Retinal pigment epithelial cell (primary cell): ENCODE measurements at places on chromosomes 5 and 9.

GRCh38 chr9:93473411-93473810 lies 20.0 kb upstream of the FAM120AOS start:
- no peak for DNase-seq

DNA sequence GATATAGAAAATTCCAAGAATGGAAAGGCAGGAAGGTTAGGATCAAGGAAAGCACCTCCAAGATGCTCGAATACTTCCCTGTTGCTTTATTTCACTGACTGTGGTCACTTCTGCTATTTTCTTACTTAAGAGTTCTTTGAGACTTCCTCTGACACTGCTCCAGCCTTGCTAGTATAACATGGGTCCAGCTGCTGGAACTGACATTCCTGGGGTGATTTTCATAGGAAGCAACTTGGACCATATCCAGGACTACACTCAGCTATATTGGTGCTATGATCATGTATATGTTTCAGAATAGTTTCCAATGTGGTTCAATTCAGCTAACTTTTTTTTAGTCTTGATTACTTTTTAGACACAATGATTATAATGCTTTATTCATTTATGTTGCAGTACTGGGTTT lies 81.6 kb upstream of the CKMT2 start:
- DNase-seq: no peak

DNA sequence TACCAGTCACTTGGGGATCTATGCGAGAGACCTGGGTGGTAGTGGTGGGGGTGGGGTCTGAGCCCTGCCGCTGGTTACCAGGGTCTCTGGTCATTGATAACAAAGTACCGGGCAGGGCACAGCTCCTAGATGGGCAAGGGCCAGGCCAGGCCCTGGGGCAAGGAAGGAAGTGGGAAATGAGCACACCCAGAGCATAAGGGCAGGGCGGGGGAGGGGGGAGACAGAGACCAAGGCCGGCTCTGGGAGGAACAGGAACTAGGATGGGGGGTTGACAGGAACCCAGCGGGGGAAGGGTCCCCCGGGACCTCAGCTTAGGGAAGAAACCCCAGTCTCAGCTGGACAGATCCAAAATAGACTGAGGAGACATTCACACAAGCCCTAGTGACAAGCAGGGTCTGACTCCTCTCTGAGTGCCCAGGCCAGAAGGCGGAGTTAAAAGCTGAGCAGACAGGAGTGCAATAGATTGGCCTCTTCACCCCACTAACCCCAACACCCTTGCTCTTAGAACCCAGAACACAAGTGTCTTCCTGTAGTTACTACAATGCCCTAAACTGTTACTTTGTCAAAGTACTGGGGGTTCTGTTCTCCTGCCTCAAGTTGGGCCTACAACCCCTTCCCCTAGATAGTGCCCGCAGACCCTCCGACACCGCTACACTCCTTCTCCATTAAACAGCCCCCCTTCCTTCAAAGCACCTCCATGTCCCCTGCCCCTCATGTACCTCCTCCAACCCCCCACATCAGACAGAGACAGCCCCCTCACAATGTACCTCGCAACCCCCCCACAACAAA lies 628 bp downstream of the ATOSB start:
- no peak for DNase-seq

- no peak for DNase-seq
Measured at GRCh38 chr9:115015018-115015635, 84.7 kb upstream of the TNFSF8 start.

DNA sequence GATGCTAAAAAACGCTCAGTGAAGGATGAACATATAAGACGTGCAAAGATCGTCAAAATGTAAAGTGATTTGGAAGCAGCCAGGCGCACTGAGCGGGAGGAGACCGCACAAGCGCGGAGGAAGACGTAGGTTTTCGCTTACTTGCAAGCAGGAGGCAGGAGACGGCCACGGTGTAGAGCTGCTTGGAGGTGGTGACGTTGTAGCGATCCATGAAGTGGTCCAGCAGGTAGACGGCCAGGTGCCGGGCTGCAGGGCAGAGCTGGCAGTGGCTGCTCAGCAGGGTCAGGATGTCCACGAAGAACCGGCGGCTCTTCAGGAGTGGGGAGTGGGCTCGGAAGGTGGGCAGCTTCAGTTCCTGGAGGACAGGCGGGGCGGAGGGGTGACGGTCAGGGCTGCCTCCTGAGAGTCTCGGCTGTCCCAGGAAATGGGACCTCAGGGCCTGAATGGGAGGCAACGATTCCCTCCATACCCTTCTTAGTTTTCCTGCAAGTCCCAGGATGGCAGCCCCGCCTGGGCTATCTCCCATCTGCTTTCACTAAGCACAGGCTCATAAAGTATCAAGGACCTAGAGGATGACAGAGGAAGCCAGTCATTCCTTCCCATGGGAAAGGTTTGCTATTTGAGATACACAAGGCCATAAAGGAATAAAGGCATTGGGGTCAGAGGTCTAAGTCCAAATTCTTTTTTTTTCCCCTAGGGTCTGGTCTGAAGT lies 31.8 kb downstream of the CCNJL start:
- DNase-seq: no peak

DNA sequence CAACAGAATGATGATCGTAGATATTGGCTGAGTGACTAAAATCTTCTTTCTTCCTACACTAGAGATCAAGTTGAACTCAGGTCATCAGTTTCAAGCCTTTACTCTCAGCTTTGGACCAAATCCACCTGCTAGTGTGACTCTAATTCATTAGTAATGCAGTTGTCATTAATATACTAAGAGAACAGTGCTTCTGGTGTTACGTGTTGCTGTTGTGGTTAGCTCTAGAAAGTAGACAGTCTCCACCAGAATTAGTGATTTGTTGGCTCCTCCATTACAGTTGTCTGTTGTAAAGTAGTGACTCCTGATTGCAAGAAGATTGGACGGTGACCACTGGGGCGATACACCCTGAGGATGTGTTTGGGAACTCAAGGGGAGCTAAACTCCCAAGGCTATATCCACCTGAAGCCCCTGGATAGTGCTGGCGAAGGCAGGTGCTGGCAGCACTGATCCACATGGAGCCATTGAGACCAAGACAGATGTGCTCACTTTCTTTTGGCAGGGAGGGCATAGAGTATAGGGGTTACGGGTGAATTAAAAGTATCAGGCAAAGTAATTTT lies 3.1 kb downstream of the CAMK4 start:
- no peak for DNase-seq

- DNase-seq: no peak
Measured at GRCh38 chr5:4023091-4023752, 427.6 kb downstream of the IRX1 start.

DNA sequence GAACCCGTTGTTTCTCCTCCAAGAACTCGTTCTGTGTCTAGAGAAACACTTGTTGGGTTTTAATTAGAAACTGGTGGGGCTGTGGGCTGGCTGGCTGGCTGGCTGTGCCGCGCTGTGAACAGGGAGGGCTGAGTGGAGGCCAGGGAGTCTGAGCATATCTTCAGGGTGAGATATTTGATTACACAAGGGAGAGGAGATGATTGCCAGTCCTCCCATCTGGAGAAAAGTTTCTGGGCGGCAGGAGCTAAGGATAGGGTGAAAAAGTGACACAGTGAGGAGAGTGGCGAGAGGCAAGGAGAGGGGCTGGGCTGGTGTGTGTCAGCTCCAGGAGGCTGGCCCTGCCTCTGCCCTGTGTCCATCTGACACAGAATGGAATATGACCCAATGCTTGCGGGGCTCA lies 63.0 kb downstream of the GDNF start:
- no peak for DNase-seq

DNA sequence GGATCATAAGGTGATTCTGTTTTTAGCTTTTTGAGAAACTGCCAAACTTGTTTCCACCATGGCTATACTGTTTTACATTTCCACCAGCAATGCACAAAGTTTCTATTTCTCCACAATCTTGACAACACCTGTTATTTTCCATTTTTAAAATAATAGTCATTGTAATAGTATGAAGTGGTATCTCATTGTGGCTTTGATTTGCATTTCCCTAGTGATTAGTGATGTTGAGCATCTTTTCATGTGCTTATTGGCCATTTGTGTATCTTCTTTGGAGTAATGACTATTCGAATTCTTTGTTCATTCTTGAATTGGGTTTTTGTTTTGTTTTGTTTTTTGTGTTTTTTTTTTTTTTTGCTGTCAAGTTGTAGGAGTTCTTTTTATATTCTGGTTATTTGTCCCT lies 4.9 kb downstream of the GARNL3 start:
- DNase-seq: no peak

- DNase-seq: no peak
Measured at GRCh38 chr9:121267689-121268597, at the start of gene GSN. Gene GSN, plus strand, starts transcription at chr9:121268162. Its CDS starts 33,810 bp downstream, at chr9:121301972.

- no peak for DNase-seq
Measured at GRCh38 chr9:99868845-99869244, 37.6 kb upstream of the STX17 start.

- no peak for DNase-seq
Measured at GRCh38 chr9:27165068-27165467, 56.0 kb downstream of the TEK start.

DNA sequence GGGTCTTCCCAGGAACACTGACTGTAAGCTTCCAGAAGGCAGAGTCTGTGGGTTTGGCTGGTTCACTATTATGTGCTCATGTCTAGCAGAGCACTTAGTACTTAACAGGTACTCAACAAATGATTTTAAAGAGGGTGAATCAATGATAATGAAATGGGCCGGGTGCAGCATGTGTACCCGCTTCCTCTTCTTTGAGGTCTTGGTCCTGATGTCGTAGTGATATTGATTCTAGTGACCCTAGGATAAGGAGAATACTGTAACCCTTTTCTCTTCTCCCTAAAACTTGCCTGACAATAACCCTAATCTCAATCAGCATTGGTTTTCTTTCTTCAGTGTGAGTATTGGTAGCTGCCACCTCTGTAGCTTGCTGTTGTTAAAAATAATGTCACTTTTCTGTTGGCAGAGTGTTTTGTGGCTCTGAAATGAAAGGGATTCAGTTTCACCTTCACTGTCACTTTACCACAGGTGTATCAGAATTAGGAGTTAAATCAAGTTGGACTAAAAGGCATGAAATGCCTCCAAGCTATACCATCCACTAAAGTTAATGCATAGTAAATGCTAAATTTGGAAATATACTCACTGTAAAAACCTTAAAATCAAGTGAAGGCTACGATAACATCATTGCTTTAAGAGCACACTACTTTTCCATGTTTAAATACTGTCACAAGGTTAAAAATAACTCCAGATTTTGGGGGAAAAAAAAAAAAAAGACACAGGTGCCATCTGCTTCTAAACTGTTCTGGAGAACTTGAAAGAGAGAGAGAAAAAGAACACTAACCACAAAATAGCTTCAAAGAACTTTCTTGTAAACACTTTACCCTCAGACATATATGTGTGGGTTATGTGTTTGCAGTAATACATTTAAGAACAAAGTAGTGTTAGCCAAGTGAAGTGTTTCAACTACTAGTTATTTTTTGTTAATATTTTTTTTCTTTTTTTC lies 6.0 kb downstream of the CAMK4 start:
- no peak for DNase-seq

DNA sequence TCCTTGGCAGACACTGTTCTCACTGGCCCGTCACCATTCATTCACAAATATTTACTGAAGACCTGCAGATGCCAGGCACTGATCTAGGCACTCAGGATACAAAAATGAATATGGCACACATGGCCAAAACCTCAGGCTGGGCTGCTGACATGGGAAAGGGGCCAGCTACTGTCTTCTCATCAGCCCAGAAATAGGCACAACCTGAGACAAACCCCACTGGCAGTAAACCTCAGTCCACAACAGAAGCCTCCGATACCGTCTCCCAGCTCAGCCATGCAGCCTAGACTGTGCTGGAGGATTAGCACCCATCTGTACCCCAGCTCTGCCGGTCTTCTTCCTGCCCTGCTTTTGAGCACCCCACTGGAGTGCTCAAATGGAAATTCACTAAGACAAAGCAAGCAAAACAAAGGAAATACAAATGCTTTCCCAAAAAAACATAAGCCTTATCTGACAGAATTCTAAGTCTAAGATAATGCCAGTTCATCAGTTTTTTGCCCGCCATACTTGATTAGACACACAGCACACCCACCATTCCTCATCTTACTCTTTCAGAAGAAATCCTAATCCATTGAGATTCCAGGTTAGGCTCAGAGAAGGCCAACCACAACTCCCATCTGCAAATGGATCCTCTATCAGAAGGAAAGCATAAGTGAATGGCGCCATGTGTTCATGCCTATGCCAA lies 8.2 kb downstream of the P4HA2 start:
- no peak for DNase-seq

DNA sequence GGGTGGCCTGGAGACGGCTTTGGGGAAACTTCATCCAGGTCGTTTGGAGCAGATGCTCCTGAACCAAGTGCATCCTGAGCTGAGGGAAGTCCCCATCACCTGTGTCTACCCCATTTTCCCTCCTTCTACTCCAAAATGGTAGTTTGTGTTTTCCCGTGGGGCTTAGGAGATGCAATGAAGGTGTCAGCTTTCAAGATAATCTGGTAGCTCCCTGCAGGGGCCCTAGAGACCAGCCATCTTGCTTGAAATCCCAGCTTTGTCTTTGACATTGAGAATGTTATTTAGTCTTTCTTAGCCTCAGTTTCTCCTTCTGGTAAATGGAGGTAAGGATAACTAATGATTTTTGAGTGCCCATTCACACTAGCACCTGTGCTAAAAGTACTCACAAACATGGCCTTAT lies 77.4 kb downstream of the WWC1 start:
- DNase-seq: no peak

DNA sequence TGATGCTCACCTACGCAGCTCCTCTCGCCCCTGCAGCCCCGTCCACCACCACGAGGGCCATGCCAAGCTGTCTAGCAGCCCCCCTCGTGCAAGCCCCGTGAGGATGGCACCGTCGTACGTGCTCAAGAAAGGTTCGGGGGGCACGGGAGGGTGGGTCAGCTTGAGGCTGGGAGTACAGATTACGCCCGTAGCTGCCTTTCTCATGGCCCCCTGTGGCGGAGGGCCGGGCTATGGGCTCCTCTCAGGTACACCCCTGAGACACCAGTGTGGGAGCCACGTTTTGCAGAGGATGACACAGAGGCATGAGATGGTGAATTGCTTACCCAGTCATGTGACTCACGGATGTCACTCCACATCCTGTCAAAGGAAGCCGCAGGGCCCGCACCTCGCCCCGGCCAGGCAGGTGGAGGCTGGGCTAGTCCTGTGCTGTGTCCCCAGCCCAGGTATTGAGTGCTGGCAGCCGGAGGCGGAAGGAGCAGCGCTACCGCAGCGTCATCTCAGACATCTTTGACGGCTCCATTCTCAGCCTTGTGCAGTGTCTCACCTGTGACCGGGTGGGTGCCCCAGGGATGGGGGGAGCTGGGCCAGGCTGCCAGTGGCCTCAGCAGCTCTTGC lies 33.7 kb downstream of the USP20 start:
- DNase-seq: no peak

DNA sequence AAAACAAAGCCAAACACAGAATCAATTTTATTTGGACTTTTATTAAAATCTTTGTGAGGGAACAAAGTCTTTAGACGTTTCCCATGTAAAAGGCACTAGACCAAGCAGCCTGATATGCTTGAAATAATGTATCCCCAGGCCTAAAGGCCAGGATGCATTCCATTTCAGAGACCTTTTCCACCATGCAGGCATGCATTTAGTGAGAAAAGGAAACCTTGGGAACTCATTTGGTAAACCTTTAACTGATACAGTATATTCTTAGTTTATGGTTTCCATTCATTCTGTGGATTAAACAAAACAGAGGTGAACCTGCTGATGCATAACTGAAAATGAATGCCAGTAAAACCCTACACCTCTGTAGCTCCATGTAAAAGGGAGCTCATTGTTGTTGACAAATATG lies 600.0 kb downstream of the NR2F1-AS1 start:
- DNase-seq: no peak

- DNase-seq: no peak
Measured at GRCh38 chr9:20945269-20945668, 86.2 kb downstream of the HACD4 start.

- no peak for DNase-seq
Measured at GRCh38 chr9:126415741-126416370, 89.2 kb downstream of the MVB12B start.

GRCh38 chr5:57531333-57531732 lies 48.7 kb upstream of the ACTBL2 start:
- DNase-seq: no peak
